ENCODE measurements at places on chromosomes 11 and 22.

GRCh38 chr11:69490516-69490915, 9.1 kb downstream of the LINC01488 start:
- DNase-seq = no peak

DNA sequence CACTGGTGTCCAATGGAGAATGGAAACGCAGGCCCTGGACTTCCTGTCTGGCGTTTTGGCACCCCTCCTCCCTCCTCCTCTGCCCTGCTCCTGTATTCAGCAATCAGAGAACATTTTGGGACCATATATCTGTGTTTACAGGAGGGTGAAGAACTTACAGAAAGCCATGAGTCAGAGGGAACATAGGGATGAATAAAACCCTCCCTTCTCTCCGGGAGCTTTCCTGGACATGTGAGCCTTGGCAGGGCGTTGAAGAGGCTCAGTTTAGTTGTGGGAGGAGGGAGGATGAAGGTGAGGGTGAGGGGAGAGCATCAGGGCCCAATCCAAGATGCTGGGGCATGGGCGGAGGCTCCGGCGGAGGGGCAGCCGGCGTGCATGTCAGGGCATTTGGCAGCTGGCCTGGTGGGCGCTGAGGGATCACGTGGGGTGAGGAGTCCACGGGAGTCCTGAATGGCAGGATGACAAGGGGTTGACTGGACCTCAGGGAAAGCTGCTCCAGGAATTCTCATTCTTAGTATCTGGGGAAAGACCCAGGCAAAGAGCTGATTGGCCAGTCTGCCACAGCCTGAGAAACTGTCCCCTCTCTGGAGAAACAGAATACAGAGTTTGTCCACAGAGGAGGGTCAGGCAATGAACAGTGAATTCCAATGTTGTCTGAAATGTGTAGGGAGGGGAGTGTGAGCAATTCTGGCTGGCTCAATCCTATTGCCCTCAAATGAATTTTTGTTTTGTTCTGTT, 28.9 kb downstream of the MICAL2 start:
- DNase-seq = no peak

GRCh38 chr11:130126516-130126915, 33.1 kb upstream of the ST14 start:
- DNase-seq = no peak

- no peak for DNase-seq
Measured at GRCh38 chr11:34488855-34489557, 24.6 kb downstream of the ELF5 start.

DNA sequence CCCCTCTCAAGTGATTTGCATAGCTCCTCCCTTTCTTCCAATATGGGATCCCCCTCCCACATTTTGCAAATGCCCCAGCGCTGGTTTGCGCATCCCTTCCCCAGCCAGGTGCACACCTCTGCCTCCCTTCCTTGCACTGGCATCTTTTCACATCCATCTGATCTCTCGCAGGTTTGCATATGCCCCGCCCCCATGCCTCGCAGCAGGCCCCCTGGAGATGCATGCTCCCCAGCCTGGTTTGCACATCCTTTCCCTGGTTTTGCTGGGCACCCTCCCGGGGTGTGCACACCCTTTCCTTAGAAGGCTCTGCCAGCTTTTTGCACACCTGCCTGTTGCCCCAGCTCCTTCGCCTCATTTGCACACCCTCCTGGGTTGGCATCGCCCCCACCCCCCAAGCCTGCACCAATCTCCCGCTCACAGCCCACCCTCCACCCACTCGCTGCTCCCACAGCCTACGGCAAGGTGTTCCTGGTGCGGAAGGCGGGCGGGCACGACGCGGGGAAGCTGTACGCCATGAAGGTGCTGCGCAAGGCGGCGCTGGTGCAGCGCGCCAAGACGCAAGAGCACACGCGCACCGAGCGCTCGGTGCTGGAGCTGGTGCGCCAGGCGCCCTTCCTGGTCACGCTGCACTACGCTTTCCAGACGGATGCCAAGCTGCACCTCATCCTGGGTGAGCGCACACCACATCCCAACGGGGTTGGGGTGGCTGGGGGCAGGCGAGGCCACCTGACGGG, 917 bp downstream of the RPS6KA4 start:
- no peak for DNase-seq
